ENCODE measurements at places on chromosomes 3 and 15.

- no peaks in the 10 kb centered on the region for H3K36me3 ChIP-seq
- no peaks in the 10 kb centered on the region for H3K27me3 ChIP-seq
- peak; percentile 81 for DNase-seq
- peak overlapping the region; percentile 82 for H3K27ac ChIP-seq
Observed at GRCh38 chr3:157130467-157131251, 29.3 kb downstream of the CCNL1 start.

GRCh38 chr15:80861731-80862170, 82.6 kb downstream of the CEMIP start:
- H3K36me3 ChIP-seq: no peaks in the 10 kb centered on the region
- no peak for DNase-seq
- no peaks in the 10 kb centered on the region for H3K4me1 ChIP-seq
- peaks cover 5% of the 10 kb centered on the region for H3K27me3 ChIP-seq
- H3K27ac ChIP-seq: no peak overlapping the region

GRCh38 chr3:13479582-13480339, at the start of gene HDAC11:
HDAC11 (plus strand) TSS chr3:13480306; CDS start chr3:13480348, 42 bp downstream.
- H3K27ac ChIP-seq: peak within 1 kb of the TSS; percentile 96
- H3K4me1 ChIP-seq: peaks cover 13% of the 10 kb centered on the region
- no peaks in the 10 kb centered on the region for H3K36me3 ChIP-seq
- peak within 1 kb of the TSS; percentile 89 for H3K4me3 ChIP-seq
- peaks cover 7% of the 10 kb centered on the region for H3K27me3 ChIP-seq

- H3K4me1 ChIP-seq: peaks cover 16% of the 10 kb centered on the region
Observed at GRCh38 chr15:52139599-52140462, 27.3 kb upstream of the BCL2L10 start.
